Stimulated activated CD4-positive, alpha-beta T cell treated with anti-CD3 and anti-CD28 coated beads, TNF-alpha, amount 100 ng/mL, for 24 hours (primary cell): ENCODE measurements at places on chromosomes 13 and 19.

- no peak for DNase-seq
These were observed 249.4 kb downstream of the PCCA start for GRCh38 chr13:100338275-100338674.

DNA sequence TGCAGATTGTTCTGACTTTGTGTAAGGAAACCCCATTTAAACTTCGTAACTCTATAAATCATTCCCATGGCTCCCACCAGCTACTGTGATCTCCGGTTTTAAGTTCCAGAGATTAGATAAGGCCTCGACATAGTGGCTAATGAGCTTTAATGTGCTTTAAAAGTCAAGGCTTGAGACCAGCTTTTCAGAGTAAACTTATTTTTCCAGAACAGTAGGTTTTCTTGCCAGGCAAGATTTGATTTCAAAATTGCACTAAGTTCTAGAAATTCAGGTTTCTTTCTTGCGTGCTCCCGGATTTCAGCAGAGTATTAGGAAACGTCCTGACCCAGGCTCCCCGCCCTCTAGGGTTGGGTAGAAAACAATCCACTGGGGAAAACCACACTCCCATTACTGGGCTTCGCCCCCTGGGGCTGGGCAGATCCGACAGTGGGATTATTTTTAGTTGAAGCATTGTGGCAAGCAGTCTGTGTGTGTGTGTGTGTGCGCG lies 43.3 kb downstream of the CRYL1 start:
- DNase-seq: no peak

DNA sequence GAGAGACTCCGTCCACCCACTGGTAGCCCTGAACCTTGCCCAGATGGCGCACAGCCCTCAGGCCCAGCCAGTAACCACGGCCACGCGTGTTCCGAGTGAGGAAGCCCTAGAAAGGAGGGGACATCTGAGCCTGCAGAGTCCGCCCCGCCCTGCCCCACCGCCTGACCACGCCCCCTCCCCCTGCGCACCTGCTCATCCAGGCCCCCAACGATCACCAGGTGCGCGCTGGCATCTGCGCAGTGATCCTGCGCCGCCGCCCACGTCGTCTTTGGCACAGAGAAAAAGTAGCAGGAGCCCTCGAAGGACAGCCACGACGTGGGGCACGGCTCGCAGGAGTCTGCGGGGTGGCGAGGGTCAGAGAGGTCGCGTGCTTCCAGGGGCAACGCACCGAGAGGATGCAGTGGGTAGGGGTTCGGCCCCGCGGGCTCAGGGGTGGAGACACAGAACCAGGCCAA lies 2.1 kb downstream of the CLEC4G start:
- no peak for DNase-seq

- no peak for DNase-seq
These were observed 387.1 kb upstream of the SGCG start for GRCh38 chr13:22793598-22794134.

- DNase-seq: no peak
These were observed 686.7 kb downstream of the DIAPH3 start for GRCh38 chr13:59477011-59477410.

GRCh38 chr19:6039566-6040225 lies 61.8 kb upstream of the RANBP3 start:
- DNase-seq: no peak

DNA sequence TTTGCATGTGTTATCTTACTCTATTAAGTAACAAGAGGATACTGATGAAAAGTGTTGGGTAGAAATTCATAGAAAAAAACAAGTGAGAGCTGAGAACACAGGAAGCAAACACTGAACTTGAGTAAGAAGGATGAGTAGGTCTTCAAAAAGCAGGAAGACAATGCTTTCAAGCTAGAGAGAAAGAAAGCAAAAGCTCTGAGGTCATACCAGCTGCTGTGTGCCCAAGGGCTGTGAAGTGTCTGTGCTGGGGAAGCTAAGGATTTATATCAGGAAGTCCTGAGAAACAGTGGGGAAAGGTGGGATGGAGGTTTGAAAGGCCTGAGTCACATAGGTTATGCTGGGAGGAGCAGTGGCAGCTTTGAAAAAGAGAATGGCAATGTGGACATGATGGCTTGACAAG lies 145.5 kb upstream of the MAB21L1 start:
- DNase-seq: no peak

GRCh38 chr13:98397221-98397620 lies 179.7 kb downstream of the STK24 start:
- no peak for DNase-seq

DNA sequence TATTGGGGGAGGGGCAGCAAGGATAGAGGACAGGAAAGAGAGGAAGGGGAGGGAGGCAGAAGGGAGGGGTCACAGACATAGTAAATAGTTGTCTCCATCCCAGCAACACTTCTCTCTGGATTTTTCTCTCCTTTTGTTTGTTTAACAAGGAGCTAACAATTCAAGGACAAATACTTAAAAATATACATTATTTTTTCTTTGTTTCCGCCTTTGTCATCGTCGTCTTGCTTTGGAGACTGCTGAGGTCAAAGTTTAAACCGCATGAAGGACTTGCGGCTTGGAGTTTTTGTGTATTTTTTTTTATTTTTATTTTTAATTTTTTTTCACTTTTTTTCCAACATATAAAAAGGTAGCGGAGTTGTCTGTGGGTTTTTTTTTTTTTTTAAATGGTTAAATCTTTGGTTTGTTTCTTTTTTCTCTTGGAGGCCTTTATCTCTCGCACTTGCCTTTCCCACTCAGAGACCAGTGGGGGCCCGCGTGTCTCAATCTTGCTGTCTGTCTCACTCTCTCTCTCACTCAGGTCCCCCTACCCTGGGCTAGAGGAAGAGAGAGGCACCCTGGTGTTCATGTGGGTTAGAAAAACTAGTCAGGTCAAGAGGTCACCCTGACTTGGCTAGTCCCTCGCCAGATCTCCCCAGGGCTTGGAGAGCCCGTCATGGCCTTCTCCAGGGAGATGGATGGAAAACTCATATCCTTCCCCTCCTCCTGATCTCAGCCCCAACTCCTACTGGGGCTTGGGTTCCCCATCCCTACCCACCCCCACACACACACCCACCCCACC lies 11.0 kb downstream of the ZNF574 start:
- DNase-seq: no peak

GRCh38 chr19:45323671-45324081 lies 1.0 kb upstream of the CKM start:
- no peak for DNase-seq

DNA sequence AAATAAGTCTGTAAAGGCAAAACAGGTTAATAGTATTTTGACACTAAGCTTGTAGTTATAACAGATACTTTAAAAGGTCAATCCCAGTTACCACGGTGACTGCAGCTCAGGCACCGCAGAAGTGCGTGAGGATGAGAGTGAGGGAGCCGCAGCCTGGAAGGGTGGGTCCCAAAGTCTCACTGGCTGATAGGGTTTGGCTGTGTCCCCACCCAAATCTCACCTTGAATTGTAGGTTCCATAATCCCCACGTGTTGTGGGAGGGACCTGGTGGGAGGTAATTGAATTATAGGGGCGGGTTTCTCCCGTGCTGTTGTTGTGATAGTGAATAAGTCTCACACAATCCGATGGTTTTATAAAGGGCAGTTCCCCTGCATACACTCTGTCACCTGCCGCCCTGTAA lies 40.0 kb upstream of the GAS6 start:
- DNase-seq: no peak

- no peak for DNase-seq
These were observed 19.3 kb upstream of the FREM2 start for GRCh38 chr13:38667526-38668109.

DNA sequence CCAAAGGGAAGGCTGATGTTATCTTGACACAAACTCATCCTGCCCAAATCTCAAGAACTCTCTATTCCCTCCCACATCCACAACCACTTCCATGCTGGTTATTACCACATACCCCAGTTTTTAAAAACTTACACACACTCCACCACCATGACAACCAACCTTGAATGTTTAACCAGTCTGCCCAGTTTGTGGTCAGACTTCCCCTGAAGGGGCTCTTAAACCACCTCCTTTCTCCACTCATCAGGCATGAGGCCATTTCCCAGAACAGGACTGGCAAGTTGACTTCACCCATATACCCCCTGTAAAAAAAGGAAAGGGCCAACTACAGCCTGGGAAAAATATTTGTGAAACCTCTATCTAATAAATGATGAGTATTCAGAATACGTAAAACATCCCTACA lies 12.4 kb upstream of the ZSCAN4 start:
- no peak for DNase-seq

DNA sequence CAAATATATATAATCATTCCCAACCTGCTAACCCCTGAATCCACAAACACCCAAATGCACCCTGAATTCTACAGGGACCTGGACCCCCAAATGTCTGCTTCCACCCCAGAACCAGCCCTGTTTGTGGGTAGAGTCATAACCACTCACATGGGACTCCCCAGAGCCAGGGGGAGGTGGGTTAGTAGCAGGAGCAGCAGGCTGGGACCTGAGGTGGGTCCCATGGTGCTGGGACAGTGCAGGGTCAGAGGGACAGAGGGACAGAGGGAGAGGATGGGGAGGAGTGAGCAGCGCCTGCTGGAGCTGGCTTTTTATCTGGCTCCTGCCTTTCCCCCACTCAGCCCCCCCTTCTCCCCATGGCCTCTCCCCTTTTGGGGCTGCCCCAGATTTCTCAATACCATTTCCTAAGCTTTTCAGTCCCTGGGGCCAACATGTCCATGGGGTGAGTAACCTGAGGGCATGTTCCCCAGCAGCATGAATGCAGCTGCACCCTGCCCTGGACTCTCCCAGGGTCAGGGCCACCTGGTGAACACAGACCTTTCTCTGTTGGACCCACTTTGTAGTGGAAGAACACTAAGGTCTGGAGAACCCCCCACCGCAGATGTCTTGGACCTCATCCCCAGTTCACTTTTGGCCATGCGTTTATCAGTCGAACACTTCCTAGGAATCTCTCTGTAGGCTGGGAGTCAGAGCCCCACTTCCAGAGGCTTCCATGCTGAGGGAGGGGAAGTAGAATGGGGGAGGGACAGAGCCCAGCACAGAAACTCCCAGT lies at the start of gene C3:
Gene C3, minus strand, starts transcription at position 282 of the 769 bp plus-strand sequence. Its CDS starts 61 bp downstream, at position 221.
- no peak for DNase-seq

DNA sequence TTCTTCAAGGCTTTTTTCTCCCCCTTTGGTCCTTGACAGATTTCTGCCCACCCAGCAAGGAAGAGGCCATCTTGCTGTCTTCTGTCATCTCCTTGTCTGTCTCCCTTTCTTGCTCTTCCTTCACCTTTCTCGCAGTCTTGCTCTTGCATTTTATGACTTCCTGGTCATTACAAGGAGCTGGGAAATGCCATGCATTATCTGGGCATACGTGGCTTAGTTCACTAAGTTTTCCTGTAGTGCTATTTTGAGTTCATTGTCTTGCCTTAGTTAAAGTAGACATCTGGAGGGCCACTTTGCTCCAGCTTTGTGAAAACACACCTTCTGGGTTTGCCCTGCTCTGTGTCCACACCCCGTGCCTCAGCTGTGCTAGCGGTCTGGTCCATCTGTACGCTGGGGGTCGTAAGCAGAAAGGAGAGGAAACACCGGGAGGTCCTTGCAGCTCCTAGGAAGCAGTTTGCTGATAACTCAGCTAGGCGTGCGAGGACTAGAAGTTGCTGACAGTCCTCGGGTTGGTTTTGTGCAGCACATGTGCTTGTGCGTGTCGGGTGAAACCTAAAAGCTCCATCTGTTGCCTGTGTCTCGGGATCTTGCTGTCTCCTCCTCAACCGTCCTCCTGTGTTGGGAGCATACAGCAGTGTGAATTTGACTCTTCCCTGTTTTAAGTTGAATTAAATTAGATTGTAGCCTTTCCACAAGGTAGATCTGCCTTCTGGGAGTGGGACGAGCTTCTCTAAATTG lies 59.4 kb downstream of the ARHGEF7 start:
- DNase-seq: no peak

GRCh38 chr19:13646758-13647157 lies 117.6 kb upstream of the MRI1 start:
- no peak for DNase-seq

- no peak for DNase-seq
These were observed 228.8 kb upstream of the STARD13 start for GRCh38 chr13:33514362-33514761.

- no peak for DNase-seq
These were observed 88.2 kb upstream of the SLITRK6 start for GRCh38 chr13:85887406-85887805.

- no peak for DNase-seq
These were observed 51.9 kb downstream of the DNM2 start for GRCh38 chr19:10769533-10770491.

- no peak for DNase-seq
These were observed 50.7 kb downstream of the KLF2 start for GRCh38 chr19:16375157-16375935.

- no peak for DNase-seq
These were observed 11.5 kb downstream of the POP4 start for GRCh38 chr19:29617366-29618266.

- DNase-seq: no peak
These were observed 43.2 kb downstream of the FLT3 start for GRCh38 chr13:28056970-28057712.

DNA sequence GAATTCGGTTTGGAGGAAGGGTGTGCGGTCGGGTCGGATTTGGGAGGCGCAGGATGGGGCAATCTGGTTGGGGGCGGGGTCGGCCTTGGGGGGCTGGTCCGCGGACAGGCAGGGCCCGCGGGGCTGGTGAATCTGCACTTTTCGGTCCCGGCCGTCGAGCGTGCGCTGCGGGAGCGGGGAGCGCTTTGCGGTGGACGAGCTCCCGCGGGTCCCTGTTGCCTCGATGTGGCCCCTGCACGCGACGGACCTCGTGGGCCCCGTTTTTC lies 11.9 kb downstream of the PEAK3 start:
- DNase-seq: peak; percentile 50

- DNase-seq: no peak
These were observed 193.6 kb downstream of the COL4A1 start for GRCh38 chr13:110113284-110113764.

GRCh38 chr19:48659768-48660167 lies 13.0 kb downstream of the NTN5 start:
- DNase-seq: no peak

- DNase-seq: no peak
These were observed 49.3 kb upstream of the IL17D start for GRCh38 chr13:20654156-20654555.

DNA sequence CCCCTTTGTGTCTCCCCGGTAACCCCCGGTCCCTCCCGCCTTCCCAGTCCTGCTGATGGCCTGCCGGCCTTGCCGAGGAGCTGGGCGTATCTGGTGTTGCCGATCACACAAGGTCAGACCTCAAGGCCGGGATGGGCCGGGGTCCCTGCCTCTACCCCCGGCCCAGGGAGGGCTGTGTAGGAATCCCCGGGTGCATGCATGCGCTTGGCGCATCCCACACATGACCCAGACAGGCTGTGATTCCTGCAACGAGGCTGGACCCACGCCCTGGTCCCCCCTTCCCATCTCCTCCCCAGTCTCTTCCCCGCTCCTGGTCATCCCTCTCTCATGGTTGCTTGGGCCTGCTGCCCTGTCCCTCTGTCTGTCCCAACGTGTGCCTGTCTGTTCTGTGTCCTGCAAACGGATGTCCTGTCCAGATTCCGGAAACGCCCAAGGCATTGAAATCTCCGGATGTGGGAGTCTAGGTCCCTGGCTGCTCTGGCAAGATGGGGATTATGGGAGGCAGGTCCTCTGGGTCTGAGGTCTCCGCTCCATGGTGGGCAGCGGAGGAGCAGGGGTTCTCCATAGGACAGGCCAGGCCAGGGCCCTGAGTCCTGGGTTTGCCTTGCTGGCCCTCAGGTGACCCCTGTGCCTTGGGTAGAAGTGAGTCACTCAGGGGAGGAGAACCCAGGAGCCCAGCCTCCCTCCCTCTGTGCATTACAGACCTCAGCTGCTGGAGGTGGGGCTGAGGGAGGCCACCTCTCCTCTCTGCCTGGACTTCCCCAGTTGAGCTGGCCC lies 1.6 kb downstream of the PKN1 start:
- peak; percentile 40 for DNase-seq
